Activated CD8-positive, alpha-beta memory T cell treated with anti-CD3 and anti-CD28 coated beads for 24 hours (primary cell): ENCODE measurements at places on chromosomes 12 and 14.

DNA sequence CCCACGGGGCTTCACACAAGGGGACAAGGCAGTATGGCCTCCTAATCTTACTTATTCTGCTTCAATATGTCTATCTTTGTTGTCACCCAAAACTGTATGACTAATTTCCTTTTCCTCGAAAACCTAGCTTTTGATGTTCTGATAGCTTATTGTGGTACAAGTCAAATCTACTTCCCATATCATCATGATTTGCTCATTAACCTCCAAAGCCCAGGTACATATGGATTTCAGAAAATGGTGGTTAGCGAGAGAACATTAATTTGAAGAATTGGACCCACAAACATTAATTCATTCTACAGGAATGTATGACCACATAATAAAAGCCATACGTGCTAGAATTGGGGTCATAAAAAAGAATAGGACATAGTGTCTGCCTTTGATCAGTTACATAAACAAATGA, 412.5 kb downstream of the CCDC91 start:
- no peak for DNase-seq

GRCh38 chr14:33851931-33852330, 98.9 kb downstream of the EGLN3 start:
- DNase-seq = no peak

DNA sequence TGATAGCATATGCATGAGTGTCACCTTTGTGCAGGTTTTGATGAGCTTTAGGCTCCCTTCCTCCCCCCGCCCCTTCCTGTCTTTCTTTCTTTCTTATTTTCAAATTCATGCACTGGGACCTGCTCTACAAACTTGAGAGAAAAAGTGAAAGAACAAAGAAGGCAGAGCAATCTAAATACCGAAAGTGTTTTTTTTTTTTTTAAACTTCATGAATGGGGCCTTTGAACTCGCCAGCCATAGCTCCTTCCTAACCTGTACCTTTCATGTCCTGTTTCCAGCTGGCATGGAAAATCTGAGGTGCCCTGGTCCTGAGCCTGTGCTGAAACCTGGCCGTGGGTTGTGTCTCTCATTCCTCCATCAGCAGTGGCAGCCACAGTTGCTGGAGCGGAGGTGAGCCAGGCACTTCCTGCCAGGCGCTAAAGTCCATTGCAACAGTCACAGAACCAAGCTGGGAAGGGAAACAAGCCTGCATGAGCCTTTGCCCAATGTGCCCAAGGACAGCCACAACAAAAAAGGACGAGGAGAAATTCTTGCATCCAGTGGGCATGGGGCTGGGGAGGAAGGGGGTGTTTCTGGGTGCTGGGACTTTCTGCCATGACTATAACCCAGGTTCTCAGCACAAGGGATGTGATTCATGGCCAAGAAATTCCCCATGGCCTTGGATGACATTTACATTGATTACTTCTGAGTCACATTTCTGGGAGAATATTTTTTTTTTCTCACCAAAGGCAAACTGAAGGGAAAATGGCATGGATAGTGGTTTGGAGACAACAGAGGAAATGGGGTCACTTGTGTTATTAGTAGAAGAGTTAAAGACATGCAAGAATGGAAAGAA, 102.7 kb downstream of the TMEM30B start:
- no peak for DNase-seq

DNA sequence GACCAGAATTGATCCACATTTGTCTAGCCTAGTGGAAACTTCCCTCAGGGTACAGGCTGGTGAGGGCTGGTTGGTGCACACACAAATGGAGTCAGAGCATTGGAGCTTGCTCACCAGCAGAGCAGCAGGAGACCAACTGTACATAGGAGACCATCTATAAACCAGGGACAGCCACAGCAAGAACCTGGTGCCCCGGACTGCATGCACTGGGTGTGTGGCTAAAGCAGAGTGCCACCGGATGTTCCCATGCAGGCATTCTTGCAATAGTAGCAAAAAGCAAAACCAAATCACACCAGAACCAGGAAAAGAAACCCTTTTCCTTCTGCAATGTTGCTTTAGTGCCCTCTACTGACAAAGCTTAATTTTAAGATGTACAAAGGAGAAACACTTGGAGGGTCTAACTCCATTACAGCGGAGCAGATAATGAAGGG, 136.4 kb downstream of the MDGA2 start:
- DNase-seq = no peak

DNA sequence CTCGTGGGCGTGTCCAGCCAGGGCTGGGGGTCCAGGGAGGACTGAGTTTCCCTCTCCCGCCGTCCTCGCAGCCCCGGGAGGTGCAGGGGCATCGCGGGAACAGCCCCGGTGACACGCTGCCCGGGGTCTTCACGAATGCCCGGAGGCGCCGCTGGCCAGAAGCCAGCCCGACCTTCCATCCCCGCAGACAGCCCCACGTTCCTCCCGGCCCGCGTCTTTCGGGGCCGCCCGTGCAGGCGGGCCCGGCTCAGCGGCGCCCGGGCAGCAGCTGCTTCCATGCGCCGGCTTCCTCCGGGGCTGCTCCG, 827 bp upstream of the TEDC1 start:
- no peak for DNase-seq

- no peak for DNase-seq
Observed at GRCh38 chr12:31861360-31861759, 97.9 kb upstream of the RESF1 start.

DNA sequence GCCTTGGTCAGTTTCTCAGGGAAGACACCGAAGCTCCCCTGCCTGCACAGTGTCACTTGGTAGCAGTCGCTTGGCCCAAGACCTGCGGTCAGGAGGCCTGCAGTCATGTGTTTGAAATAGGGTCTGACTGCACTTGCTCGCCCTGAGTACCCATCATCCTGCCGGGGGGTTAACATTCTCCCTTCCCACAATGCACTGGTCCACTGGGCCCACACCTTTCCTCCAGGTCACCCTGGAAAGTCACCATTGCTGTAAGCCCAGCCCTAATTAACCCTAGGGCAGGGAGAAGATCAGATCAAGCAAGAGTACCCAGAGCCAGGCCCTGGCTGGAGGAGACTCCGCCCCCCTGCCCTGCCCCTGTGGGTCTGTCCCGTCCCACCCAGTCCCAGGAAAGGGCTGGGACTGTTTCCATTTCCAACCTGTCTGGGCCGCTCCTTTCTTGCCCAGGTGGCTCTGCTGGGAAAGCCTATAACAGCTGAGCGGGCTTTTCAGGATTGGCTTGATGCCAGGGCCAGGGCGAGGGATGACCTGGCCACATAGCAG, 87.1 kb downstream of the ZFP36L1 start:
- no peak for DNase-seq

DNA sequence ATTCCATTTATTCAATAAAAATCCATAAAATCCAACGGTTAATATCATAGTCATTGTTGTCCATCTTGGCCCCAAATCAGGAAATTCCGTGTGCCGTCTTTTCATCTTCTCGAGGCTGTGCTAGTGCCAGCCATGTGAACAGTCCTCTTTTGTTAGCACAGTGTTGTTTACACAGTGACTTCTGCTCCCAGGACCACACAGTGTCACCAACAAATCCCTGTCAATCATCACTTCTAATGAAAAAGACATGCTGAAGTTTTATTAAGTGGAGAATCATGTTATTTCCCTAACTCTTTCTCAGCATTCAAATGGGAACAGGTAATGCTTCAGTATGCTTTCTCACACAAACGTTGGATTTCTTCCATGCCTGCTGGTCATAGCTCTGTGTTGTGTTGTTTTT, 1.9 kb upstream of the SLCO1A2 start:
- DNase-seq = no peak

DNA sequence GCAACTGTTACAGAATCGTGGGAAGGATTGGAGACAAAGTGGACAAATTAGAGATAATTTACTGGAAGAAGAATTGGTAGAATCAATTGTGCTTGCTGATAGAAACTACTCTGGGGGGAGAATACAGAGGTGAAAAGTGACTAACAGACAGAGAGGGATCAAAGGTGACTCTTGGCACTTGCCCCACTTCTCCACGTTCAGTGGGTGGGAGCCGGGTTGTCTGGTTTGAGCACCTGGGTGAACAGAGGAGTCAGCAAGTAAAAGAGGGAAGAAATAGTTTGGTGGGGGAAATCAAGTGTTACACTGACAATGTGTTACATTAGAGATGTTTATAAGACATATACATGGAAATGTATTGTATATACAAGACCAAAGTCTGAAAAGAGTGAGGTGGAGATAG, 69.1 kb downstream of the PPP2R5E start:
- DNase-seq = no peak

- DNase-seq = no peak
Observed at GRCh38 chr12:62123721-62124203, 136.4 kb upstream of the USP15 start.

DNA sequence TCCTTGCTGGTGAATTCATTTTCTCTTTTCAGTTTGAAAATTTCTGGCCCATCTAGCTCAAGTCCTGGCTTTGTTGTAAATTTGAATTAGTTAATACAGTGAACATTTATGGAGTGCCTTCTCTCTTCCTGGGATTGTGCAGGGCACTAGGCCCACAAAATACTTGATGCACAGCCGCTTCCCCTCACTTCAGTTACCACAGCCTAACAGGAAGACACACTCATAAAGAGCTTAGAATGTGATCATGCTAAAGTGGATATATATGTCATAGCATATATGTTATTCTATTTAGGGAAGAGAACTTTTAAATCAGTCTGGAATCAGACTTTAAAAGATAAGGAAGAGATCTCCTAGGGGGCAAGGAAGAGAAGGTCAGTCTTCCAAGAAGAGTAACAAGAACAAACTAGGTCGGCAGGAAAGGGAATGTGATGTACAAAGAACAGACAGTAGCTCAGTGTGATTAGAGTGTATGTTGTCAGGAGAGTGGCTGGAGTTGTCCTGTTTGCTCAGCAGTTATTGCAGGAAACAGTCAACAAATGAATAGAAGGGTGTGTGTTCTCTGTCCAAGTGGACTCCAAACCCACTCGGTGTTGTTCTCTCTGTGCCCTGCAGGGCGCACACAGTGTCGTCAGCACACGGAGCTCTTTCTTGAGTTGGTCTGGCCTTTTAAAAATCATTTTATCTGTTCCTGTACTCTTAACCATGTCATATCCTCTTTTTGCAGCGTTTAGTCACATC, 74.4 kb downstream of the DAAM1 start:
- DNase-seq = no peak
